Stimulated activated CD8-positive, alpha-beta memory T cell treated with anti-CD3 and anti-CD28 coated beads, Interleukin-15, amount 100 ng/mL, for 1 hour (primary cell): ENCODE measurements at places on chromosomes 3 and 15.

GRCh38 chr3:128033102-128033501, 19.1 kb upstream of the SEC61A1 start:
- no peak for DNase-seq

DNA sequence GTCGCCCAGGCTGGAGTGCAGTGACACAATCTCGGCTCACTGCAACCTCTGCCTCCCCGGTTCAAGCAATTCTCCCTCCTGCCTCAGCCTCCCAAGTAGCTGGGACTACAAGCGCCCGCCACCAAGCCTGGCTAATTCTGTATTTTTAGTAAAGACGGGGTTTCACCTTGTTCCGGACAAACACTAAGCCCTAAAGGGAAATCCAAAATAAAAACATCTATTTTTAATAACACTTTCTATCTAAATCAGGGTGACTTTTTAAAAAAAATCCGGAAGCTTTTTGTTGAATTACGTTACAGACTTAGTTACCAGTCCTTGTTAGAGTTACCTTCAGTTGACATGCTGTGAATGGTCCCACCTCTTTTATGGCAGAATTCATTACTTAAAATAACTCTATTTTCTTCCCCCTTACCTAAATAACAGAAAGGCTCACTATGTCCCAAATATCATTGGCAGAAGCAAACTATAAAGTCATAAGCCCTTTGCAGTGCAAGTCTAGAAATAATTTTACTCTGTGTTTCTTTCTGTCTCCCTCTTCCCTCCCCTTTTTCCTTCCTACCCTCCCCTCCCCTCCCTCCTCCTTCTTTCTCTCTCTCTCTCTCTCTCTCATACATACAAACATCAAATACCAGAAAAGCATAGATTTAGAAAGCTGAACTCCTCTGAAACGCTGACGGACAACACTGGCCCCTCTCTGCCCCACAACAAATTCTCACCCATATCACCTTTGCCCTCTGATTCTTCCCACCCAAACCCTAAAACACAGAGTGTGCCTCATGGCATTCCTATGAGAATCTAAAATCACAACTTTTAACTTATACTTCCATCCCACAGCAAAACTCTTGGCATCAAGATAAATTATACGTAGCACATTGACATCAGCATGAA, 18.3 kb downstream of the THBS1 start:
- DNase-seq: no peak

- no peak for DNase-seq
Observed at GRCh38 chr3:161500068-161500796, 3.6 kb downstream of the OTOL1 start.

GRCh38 chr3:160379628-160380214, 19.3 kb downstream of the IFT80 start:
- DNase-seq: no peak

DNA sequence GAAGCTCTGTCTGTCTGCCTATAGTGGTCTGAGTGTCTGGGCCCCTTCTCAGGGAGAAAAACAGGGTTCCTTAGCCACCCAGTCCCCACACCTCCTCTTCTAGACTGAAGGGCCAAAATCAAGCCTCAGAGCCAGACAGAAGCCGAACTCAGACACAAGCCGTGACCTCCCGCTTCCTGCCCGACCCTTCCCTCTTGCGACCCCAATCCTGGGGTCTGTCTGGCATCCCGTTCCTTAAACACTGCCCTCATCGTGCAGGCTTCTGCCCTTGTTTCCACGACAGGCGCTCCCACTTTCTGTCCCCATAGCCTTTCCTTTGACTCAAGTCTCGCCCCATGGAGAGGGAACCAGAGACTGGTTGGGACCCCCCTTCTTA, 32.3 kb downstream of the EPHB3 start:
- no peak for DNase-seq

GRCh38 chr15:94235646-94236045, 4.3 kb downstream of the MCTP2 start:
- DNase-seq: no peak

DNA sequence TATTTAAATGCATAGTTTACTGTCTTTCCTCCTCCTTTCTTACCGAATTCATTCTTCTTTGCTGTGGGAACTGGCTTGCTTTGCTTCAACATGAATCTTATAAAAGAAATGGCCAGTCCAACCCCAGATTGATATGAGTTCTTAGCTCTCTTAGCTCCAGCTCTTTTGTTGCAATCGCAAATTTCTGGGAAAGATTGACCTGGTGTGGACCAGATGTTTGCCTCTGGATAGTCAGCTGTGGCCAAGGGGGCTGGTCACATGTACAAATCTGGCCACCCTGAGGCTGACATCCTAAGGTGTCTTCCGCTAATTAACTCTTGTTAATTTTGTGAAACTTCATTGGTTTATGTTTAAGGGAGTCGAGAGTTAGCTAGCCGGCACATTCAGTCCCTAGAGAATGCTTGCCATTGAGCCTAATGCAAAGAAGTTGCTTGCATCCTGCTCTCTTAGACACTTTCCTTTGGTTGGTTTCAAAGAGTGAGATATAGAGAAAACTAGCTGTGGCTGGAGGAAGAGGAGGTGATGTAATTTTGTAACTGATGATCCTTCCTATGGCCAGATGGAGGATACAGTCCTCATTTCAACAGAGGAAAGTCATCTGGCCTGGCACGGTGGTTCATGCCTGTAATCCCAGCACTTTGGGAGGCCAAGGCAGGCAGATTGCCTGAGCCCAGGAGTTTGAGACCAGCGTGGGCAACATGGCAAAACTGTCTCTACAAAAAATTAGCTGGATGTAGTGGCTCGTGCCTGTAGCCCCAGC, 162.4 kb downstream of the ADAMTSL3 start:
- DNase-seq: no peak

DNA sequence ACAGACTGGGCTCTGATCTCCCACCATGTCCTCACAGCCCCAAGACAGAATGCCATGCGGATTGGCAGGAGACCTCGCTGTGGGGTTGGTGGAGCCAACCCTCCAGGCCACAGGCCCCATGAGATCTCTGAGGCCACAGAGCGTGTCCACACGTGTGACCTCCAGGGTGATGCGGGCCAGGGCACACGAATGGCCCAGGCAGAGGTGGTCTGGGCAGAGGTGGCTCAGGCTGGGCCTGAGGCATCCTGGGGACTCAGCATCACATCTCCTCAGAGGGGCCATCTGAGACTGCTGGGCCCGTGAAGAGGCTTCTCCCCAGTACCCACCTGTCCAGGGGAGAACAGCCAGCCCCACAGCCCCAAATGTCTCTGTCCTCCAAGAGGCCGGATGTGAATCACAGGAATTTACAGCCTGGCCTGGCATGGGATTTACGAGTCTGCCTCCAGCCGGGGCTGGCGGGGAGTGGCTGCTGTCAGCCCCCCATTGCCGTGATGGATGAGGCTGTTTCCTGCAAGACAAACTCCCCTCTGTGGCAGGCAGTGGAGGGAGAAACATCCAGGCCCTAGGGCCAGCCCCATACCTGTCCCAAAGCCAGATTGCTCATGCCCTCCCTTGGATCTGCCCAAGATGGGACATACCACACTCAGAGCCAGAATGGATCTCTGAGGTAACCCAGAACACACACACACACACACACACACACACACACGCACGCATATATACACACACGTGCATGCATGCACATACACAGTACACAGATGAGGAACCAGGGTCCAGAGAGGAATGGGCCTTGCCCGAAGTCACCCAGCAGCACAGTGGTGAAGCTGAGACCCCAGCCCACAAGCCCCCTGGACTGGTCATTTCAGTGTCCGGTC, 208.3 kb downstream of the TBC1D2B start:
- no peak for DNase-seq
